ENCODE measurements at places on chromosomes 13 and 19.
A peak's percentile ranks its signal among the peaks of the same experiment; 100 is the strongest.

DNA sequence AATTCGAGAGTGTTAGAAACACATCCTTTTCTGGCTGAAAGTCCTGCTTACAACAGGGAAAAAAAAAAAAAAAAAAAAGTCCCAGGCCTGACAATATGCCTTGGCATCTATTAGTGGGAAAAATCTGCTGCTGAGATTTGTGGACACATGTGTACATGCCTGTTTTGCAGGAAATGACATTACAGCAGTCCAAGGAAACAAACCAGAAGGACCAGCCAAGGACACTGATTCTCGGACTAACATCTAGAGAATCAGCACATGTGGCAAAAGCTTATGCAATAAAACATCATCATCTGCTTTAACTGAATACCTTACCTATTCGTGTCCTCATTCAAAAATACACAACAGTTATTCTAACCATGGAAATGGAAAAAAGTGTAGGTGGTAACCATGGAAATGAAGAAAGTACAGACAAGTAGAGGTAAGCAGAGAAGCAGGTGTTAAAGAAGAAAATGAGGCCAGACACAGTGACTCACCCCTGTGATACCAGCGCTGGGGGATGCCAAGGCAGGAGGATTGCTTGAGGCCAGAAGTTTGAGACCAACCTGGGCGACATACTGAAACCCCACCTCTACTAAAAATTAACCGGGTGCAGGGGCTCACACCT lies 9.4 kb upstream of the DPY19L3 start:
- DNase-seq: no peak

GRCh38 chr19:30549151-30549550 lies 177.0 kb downstream of the ZNF536 start:
- DNase-seq: no peak

GRCh38 chr13:51330791-51331190 lies 8.7 kb upstream of the SERPINE3 start:
- DNase-seq: no peak

GRCh38 chr19:18606281-18607225 lies at the start of gene CRLF1:
CRLF1 (minus strand) TSS chr19:18606799; CDS start chr19:18606656, 143 bp downstream.
- peak; percentile 79 for DNase-seq

DNA sequence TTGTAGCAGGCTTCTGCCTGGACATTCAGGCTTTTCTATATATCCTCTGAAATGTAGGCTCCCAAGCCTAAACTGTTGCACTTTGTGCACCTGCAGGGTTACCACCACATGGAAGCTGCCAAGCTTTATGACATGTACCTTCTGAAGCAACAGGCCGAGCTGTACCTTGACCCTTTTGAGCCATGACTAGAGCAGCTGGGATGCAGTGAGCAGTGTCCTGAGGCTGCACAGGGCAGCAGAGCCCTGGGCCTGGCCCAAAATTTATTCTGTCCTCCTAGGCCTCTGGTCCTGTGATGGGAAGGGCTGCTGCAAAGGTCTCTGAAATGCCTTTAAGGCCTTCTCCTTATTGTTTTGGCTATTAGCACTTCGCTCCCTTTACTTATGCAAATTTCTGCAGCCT lies 23.5 kb upstream of the CD177 start:
- no peak for DNase-seq

DNA sequence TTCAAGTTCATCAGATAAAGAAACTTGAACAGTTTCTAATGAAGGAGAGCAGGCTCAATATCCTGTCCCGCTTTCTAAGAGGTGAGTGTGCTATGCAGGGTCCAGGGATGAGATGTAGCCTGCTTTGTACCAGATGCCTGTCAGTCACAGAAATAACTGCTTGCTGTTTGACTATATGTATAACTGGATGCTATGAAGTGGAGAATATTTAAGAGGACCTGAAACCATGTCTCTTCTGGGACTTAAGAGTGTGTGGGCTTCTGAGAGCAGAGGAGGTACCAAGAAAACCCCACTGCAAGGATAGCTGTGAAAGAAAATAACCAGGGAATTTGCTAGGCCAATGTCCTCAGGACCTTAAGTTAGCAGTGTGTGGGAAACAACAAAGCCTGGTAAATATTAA lies 246.3 kb upstream of the RFC3 start:
- no peak for DNase-seq

DNA sequence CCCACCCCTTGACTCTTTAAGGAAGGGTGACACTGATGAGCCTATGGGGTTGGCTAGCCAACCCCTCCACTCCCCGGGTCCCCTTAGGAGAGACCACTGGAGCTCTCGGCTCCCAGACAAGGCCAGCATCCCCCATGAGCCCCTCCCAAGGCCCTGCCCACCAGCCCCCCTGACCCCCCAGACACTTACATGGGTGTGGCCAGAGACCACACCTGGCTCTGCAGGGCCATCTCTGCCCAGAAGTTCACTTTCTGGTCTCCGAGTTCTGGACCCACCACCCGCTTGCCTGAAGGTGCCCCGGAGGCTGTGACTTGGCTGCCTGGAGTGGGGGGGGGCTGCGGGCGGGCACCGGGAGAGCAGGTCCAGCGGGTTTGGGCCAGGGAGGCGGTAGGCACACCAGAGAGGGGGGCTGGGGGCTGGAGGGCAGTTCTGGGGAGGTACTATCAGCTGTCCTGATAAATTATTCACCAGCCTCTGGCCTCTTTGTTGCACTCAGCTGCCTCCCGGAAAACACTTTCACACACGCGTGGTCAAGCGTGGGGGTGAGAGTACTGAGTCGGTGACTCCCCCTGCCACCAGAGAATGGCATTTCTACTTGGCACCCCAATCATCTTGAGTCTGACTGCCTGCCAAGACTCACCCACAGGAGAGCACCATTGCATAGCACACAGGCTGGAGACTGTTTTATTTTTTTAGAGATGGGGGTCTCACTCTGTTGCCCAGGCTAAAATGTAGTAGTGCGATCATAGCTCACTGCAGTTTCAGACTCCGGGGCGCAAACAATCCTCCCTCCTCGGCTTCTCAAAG lies at the start of gene PALM3:
TSS of gene PALM3 (minus strand) at position 326 of the 807 bp plus-strand sequence. CDS start at position 230, 96 bp downstream.
- DNase-seq: peak; percentile 82

DNA sequence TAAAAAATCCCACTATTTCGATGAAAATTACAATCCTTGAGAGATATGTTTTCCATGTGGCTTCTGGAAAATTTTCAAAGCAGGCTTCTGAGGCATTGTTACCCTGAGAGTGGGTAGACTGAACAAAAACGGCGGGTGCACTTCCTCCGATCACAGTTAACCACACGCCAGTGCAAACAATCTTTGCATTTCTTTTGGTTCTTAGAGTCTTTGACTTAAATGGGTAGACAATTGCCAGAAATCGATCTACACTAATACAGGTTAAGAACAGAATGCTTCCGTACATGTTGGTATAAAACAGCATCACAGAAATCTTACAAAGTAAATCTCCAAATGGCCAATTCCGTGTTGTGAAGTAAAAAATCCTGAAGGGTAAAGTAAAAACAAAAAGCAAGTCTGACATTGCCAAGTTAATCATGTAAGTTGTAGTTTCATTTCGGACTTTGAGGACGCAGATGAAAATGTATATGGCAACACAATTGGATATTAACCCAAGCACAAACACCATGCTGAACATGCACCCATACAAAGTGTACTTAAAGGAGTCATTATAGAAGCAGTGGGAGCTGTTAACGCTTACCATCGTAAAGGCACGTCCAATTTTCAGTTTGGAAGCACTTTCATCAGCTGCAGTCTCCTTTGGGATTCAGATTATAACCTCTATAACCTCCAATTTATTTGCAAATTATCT lies 927 bp downstream of the LPAR6 start:
- DNase-seq: peak; percentile 83

- no peak for DNase-seq
Observed at GRCh38 chr13:47908197-47908902, 92.7 kb downstream of the SUCLA2 start.

- no peak for DNase-seq
Observed at GRCh38 chr19:991174-991931, 7.2 kb downstream of the WDR18 start.
